ENCODE measurements at places on chromosomes 6 and 20.

- peak; percentile 91 for DNase-seq
Measured at GRCh38 chr20:49669601-49670189, 44.0 kb downstream of the B4GALT5 start.

- DNase-seq: no peak
Measured at GRCh38 chr6:42197555-42198362, 3.0 kb upstream of the GUCA1B start.

GRCh38 chr6:158539413-158539812 lies 20.5 kb upstream of the TMEM181 start:
- no peak for DNase-seq

DNA sequence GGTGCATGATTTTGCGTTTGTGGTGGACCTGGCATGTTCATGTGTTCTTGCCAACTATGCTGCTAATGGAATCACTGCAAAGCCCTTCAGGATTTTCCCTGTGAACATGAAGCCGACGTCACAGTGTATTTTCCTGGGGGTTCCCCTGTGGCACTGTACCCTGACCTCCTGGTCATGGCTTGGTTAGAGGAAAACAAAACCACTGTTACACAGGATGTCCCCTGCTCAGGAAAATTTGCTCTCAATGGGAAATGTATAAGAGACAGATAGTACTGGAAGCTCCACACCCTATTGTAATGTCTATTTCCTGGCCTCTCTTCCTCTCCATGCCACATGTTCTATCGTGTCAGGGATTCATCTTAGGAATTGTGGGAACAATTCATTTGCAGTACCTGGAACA lies 19.7 kb downstream of the TSHZ2 start:
- no peak for DNase-seq

DNA sequence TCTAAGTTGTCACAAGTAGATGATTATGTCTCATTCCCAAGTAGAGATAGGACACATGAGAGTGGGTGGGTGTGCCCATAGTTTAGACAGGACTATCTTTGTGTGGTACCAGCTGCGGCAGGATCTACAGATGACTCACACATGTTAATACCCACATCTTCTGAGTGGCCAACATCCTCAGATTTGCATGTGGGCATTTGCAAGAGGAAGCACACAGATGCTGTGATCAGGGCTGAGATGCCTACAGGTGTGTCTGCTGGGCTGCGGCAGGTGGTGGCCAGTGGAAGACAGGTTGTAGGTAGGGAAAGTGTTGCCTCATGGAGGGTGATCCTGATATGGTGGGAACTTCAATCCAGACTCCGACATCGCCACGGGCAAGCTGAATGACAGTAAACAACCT lies 50.8 kb downstream of the UTRN start:
- peak; percentile 77 for DNase-seq

DNA sequence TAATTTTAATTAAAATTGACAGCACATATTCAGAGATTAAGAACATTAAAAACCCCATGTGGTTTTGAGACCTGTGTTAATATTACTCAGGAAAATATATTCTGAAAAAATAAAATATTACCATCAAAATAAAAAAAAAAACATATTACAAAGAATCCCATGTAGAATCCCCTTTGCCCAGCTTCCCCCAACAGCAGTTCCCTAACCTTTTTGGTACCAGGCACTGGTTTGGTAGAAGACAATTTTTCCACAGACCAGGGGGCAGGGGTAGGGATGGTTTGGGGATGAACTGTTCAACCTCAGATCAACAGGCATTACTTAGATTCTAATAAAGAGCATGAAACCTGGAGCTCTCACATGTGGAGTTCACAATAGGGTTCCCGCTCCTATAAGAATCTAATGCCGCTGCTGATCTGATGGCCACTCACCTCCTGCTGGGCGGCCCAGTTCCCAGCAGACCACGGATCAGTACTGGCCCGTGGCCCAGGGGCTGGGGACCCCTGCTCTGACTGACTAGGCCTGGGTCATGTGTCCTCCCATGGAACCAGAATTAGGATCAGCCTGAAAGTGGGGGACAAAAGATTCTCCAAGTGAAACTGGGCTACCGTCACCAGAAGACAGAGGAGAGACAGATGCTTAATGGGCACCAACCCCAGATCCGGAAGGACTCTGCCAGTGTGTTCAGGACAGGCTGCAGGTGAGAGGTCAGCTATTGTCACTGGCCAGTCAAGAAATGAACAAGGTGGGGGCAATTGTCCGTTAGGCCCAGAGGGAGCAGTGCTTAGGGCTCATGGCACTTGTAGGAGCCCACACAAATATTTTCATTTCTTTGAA lies 235.5 kb downstream of the PREX1 start:
- no peak for DNase-seq

DNA sequence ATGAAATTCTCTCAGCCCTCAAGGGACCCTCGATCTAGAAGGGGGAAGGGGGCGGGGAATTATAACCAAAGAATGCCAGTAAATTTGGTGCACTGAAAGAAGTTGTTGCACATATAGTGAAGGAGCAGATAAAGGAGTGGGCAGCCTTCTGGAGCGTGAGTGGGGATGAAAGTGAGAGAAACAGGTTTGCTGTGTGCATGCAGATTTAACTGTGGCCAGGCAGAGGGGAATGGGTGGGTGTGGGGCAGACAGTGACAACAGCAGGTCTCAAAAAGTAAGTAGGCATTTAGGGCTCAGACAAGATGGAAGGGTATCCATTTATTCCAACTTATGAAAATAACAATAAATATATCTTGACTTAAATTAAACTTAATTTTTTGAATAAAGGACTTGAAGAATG lies 149.1 kb downstream of the KCNQ5 start:
- DNase-seq: no peak

DNA sequence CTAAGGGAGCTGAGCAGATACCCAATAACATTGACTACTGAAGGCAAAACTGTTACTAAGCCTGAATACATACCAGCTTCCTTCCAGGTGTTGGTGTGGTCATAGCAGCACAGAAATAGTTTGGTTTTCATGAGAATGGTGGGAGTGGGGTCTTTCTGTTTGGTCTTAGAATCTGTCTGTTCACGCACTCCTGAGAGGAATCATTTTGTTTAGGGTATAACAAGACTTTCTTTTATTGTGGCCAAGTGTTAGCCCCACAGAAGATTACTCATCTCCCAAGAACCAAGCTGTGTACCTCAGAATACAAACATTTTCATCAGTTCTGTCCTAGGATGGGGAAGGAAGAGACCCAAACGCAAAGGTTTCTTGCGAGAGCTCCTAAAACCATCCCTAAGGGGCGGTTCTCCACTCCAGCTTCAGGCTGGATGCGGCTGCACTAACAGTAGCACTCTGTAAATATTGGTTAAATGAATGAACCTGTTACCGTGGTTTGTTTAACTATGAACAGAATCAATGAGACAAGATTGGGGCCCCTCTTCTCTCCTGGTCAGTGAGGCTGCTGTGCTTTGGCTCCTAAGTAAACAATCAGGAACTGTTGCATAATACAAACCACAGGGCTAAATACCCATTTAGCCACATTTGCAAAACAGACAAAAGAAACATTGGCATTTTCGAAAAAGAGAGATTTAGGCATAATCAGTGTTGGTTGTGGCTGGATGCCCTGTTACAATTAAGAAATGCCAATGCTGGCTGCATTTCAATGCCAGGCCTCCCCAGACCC lies 44.9 kb downstream of the SNAP25 start:
- DNase-seq: no peak

GRCh38 chr6:16267428-16268263 lies 29.3 kb downstream of the GMPR start:
- peak; percentile 39 for DNase-seq

DNA sequence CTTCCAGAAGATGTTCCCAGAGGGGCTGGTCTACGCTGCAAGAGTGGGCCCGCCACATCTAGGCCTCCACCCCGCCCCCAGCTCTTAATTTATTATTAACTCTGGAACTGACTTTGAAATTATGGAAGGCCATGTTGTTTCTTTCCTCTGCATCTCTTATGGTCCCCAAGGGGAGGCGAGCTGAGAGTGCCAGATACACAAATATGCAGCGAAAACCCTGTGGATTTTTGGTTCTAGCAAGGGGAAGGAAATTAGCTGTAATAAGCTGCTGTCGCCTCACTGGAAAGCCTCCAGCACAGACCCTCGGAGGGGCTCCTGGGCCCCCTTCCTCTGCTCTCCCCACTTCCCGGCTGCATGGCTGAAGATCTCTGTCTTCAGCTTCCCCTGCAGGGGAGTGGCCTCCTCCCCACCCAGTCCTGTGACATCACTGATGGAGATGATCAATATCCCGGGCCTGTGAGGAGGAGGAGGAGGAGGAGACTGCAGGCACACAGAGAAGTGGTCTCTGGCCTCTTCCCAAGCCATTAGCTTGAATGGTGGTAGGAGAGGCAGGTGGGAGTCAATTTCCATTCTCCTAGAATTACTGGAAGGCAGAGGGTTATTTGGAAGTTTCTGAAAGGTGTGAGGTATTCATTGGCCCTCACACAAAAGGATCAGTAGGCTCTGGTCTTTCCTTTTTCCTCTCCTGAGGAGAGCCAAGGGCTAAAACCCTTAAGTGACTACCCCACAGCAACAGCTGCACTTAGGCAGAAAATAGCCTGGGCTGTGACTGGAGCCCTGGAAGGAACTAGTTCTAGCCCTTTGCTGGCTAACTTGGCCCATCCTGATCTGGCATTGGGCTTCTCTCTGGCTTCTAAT lies 39.7 kb upstream of the CCDC167 start:
- DNase-seq: no peak

DNA sequence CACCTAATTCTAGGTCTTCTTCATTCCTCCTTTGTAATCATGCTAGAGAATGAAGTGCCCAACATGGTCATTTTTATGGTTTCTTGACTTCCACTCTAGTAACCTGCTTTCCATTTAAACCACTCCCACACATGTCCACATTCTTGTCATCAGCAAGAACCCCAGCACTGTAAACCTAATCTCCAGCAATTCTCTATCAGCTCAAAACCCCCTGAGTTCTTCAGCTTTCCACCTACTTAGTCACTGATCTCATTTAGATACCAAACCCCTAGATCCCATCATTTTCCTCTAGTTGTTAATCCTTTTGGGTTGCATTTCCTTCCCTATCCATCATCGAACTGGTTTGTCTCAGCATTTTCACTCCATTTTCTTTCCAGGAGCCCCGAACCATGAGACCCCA lies 49.7 kb downstream of the GOPC start:
- no peak for DNase-seq

DNA sequence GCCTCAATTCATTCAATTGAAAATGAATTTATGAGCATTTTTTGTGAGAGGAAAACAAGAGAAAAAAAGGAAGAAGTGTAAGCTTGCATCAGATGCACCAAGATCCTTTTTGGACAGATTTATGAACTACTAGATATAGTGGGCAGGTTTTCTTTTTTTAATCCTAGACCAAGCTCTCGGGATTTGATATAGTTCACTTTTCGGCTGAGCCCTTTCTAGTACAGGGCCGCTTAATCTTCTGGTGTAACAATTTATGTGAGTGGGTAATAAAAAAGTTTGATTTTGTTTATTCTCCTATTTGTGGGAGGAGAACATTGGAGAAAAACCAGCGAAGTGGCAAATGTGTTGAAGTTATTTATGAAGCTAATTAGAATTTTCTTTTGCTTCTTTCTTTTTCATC lies 538.0 kb downstream of the UTRN start:
- DNase-seq: no peak

GRCh38 chr6:13787137-13787536 lies 27.2 kb downstream of the MCUR1 start:
- no peak for DNase-seq

- no peak for DNase-seq
Measured at GRCh38 chr6:138331984-138332383, 45.7 kb upstream of the SMIM28 start.

DNA sequence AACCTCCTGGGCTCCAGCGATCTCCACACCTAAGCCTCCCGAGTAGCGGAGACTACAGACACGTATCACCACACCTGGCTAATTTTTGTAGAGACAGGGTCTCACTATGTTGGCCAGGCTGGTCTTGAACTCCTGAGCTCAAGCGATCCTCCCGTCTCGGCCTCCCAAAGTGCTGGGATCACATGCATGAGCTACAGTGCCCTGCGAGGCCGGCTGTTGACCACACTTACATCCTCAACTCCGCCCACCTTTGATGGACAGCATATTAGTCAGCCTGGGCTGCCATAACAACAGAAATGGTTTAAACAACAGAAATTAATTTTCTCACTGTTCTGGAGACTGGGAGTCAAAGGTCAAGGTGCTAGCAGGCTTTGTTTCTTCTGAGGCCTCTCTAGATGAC lies 107.7 kb downstream of the JPH2 start:
- DNase-seq: no peak

DNA sequence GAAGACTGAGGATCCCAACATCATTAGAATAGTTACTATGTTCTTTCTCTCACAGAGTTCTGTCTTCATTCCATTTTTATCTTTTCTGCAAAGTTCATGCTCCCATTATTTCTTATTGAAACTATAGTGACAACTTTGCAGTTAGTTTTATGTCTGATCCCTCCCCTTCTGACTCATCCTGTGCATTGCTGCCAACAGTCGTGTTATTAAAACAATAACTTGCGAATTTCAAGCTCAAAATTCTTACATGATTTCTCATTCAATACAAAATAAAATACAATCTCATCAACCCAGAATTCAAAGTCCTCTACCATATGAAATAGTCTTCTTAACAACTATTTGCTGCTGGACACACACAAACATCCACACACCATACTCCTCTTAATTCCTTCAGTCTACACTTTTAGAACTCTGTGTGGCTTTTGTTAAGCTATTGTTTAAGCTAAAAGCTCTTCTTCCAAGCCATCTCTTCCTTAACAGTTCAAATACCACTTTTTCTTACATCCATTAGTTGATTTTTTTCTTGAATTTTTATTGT lies 261.4 kb upstream of the IRAK1BP1 start:
- no peak for DNase-seq

DNA sequence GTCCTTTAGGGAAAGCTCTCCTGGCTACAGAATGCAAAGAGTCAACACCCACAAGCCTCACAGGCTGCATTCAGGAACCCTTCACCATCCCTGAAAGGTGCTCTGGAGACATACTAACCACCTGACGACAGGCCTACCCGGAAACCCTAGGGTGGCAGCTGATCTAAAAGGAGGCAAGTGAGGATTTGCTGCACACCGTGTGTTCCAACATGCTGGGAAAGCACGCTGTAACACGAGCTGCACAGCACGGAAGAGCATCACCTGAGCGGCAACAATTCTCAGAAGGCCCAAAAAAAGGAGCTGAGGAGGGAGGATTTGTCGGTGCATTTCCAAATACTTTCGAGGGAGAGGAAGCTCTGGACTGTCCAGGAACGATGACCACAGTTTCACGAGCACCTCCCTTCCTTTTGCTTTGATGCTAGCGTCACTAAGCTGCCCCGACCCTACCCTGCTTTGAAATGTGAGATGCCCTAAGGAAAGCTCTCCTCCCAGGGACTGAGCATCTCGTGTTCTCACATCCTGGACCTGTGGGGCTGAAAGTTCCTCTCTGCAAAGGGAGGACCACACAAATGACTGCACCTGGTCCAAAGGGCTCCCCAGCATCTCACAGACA lies 87.0 kb downstream of the PPP1R3G start:
- DNase-seq: no peak

- DNase-seq: no peak
Measured at GRCh38 chr6:16345449-16346330, 107.3 kb downstream of the GMPR start.
